Left renal pelvis (tissue), 4 donors: ENCODE measurements at places on chromosomes 16 and 17.

DNA sequence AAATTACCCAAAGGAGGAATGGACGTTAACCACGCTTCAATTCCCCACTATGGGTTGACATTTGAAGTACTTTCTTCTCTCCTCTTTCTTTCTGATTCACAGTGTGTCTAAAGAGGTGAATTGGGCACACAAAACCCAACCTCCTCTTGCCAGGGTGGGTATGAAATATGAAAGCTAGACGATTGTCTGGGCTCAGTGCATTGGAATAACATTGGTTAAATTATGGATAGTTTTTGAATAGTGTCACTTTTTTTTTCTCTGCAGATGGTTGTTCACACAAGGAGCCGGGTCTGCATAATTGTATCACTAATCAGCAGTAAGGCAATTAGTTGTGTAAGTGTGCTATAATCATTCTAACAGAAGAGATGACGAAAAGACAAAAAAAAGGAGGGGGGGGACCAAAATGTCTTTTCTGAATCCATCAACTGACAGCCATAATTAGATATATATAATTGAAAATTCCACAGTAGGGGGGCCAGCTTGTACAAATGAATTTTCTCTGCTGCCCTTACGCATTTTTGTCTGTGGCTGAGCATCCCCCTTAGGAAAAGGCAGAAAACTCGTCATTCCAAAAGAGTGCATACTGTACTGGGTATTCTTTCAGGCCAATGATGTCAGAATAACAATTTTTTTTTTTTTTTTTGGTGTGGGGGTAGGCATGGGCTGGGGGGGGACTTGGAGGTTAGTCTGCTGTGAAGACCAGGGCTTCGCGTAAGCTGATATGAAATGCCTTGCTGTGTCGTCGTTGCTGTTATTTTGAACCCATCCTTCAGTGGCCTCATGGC lies 307.5 kb upstream of the SALL1 start:
- no peak for DNase-seq

- DNase-seq = no peak
Observed at GRCh38 chr16:10964891-10965326, 20.5 kb downstream of the CLEC16A start.

GRCh38 chr16:80263181-80263823 lies 277.5 kb upstream of the DYNLRB2 start:
- no peak for DNase-seq

DNA sequence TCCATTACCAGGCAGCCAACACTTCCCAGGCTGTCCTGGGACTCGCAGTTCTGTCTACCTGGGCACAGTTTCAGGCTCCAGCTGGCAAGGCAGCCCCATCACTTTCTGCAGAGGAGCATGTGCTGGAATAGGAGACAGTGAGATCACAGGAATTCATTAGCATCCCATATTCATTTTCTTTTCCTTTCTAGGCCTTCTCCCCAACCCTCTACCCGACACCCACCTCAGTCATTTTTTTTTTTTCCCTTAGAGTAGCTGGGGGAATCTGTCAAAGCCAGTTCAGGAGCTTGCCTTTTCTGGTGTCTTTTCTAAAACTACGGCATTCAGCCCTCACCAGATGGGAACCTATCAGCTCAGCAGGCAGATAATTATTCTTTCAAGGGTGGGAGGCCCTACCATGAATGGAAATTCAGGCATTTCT lies 42.4 kb upstream of the FBXO47 start:
- DNase-seq = no peak

- DNase-seq = no peak
Observed at GRCh38 chr17:79815836-79816461, 19.1 kb upstream of the CBX8 start.

DNA sequence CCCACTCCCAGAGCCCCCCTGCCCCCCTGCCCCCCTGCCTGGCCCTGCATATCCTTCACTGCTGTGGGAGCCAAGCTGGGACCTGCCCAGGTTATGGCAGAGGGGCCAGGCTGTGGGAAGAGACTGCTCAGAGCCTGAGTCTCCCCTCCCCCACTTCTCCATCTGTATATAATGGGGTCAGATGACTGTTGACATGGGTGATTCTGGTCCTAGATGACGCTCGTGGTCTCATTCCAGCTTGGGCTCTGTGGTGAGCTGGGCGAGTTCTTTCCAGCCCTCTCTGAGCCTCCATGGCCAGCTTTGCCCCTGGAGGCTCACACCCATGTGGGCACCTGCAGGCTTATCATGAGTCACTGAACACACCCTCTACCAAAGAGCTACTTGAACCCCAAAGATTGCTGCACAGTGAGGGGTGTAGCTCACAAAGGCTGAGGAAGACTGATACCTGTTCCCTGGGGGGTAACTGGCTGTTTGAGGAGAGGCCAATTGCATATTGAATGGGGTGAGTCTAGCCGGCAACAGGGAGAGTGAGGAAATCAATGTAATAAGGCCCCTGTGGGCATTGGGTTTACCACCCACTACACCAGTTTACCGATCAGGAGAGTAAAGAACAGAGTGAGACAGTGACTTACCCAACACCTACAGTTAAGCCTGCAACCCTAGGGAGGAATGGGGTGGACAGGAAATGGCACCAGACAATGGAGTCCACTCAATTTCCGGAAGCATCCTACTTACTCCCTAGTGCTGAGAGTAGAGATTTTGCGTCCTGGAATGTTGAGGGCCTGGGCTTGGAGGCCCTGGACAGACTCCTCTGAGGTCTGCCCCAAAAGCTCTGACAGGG lies 4.2 kb upstream of the SREBF1 start:
- DNase-seq = no peak

- DNase-seq = no peak
Observed at GRCh38 chr16:67726106-67727034, 7.3 kb upstream of the GFOD2 start.

DNA sequence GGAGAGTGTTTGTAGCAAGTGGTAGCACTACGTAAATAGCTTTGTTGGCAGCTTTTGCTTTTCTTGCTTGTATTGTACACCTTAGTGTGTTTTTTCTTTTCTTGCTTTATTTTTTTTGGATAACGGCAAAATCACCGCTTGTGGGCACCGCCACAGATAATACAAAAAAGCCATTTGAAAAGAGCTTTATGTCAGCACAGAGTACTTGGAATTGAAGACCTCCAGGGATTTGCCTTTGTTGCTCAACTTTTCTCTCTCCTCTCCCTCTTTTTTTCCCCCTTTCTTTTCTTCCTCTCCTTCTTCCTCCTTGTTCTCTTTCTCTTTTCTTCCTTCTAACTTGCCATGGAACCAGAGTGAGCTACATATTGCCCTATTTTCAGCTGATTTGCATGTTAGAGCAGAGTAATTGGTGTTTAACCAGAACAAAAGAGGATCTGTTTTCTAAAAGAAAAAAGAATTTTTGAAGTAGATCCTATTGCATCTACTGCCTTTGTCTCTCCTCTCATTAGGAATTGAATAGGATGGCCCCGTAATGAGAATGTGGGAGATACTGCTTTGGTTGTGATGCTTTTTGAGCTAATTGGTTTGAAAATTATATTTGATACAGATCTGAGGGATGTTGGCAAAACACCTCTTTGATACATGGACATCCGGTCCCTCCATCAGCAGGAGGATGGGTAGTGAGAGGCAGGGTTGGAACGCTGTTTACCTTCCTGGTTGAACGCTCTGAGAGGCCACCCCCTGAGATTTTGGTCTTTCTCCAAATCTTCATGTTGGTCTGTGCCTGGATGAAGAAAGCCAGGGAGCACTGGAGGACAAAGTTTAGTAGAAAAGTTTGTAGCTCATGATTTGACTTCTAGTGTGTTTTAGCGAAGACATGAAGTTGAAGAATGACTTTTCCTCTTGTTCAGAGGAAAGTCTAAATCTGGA lies 85.6 kb downstream of the MSI2 start:
- DNase-seq = no peak

GRCh38 chr17:27341041-27341471 lies 47.1 kb downstream of the WSB1 start:
- no peak for DNase-seq

DNA sequence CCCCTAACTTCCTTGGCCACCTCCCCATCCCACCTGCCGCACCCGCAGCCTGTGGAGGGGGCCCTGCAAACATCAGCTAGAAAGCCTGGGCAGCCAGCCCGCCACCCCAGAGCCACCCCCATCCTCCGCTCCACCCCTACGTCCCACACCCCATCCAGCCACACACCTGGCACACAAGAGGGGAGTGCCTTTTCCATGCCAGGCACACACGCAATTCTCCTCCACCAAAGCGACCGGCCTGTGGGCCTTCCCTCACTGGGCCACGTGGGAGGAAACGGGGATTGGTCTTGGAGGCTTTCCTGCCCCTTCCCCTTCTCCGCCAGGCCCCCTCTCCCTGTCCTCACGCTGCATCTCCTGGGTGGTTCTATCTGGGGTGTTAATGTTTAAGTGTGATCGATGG lies 48.7 kb upstream of the TNRC6C start:
- DNase-seq = no peak

DNA sequence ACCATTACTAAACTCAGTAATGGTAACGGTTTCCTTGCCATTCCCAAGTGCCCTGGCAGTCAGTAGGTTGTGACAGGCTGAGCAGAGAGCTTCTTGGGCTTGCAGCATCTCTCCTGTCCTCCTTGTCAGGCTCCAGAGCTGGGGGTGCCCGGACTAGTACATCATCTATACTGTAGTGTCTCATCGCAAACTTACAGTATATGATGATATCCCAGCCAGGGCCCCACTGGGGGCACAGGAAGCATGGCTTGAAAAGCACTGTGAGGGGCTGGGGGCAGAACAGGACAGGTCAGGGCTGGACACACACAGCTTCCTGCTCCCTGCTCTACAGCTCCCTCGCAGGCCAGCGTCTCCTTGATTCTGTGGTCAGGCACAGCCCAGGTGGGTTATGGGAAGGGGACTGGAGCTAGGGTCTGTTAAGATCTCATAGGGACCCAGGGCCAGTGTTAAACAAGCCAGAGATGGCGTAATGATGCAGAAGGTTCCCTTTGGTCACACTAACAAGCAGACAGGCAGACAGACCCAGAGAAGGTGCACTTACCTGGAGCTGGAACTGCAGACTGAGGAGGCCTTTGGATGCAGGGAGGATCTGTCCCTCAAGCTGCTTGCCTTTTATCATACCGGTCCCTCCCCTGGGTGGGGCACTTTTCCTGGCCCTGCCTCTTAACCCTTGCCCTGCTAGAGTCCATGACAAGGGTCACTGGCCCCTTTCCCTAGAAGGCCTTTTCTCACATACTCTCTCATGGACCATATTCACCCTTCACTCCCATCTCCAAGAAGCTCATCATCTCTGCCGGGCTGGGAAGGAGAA lies 6.8 kb downstream of the ERAL1 start:
- DNase-seq = no peak

DNA sequence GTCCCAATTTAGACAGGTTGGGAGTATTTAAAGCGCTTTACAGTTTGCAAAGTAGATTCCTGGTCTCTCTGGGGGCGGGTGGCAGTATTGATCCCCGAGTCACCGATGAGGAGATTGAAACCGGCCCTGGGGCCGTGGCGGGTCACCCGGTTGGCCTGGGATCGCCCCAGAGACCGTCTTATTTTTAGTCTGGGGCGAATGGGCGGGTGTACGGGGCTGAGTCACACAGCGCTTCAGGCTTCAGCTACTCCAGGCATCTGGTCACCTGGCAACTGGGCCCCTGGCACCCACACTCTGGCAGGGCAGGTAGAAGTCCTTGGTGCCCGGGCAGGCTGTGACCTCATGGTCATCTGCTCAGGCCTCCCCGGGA lies 669 bp downstream of the MIEF2 start:
- no peak for DNase-seq
